HS-5 (cell line): ENCODE measurements at places on chromosomes 16 and 17.

- no peak for DNase-seq
These were observed 36.9 kb downstream of the TEX2 start for GRCh38 chr17:64226132-64226531.

DNA sequence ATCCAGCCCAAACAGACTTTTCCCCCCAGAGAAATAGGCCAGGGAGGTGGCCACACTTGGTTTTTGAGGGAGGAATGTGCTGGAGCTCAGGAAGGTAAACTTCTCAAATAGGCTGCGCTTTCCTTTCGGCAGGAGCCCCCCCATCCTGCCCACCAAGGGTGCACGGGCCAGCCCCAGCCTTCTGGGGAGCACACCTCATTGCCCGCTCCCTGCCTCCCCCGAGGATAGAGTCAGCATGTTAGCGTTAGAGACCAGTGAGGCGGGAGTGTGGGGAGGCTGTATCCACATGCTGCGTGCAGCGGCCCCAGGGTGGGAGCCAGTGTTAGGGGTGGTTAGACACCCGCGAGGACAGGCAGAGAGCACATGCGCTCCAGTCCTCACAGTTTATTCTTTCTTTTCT, 42.3 kb downstream of the PIPOX start:
- DNase-seq, result no peak

GRCh38 chr17:41800601-41801373, 11.0 kb downstream of the P3H4 start:
- DNase-seq, result no peak

- DNase-seq, result no peak
These were observed 276.1 kb downstream of the SNX29 start for GRCh38 chr16:12252616-12253015.

DNA sequence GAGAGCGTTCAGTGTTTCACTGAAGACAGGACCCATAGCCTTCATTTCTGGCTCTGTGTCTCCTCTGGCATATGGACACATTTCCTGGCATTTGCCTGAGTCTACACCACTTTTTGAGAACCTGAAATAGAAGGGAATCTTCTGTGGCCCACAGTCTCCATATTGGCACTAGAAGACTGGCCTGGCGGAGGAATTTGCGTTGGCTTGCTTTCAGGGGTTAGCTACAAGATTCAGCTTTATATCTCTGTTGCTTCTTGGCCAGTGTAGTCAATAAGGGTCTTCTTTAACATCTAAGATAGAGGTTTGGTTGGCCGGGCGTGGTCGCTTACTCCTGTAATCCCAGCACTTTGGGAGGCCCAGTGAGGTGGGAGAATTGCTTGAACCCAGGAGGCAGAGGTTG, 12.8 kb upstream of the CLEC18C start:
- DNase-seq, result no peak

- no peak for DNase-seq
These were observed 178.7 kb downstream of the CHD9NB start for GRCh38 chr16:52874042-52874441.
